ENCODE measurements at places on chromosomes 12 and 14.
A peak's percentile ranks its signal among the peaks of the same experiment; 100 is the strongest.

DNA sequence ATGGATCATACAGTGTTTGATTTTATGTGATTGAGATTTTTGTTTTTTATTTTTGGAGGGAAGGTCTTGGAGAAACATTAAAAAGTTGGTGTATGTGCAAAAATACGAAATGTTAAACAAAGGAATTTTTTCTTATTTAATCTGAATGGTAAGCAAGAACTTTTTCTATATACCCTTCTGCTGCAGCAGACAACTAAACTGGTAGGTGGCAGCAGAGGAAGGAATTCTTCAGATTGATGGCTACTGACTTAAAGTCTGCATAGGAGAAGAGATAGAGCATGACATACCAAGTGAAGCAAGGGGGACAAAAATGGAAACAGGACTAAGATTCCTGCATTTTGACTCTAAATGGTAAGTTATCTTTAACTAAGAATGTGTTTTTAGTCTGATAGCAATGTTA, 42.0 kb upstream of the A2ML1 start:
- DNase-seq, result peak; percentile 21

DNA sequence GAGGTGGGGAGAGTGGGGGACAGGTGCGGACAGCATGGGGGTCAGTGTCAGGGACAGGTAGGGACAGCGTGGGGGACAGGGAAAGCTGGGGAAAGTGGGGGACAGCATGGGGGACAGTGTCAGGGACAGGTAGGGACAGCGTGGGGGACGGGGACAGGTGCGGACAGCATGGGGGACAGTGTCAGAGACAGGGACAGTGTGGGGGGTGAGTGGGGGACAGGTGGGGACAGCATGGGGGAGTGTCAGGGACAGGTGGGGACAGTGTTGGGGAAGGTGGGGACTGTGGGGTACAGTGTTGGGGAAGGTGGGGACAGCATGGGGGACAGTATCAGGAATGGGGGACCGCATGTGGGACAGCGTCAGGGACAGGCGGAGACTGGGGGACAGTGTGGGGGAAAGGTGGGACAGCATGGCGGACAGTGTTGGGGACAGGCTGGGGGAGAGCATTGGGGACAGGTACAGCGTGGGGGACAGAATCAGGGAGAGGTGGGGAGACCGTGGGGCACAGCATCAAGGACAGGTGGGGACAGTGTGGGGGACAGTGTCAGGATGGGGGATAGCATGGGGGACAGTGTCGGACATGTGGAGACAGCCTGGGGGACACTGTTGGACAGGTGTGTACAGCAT, 96.1 kb downstream of the TMEM121 start:
- DNase-seq, result no peak

- no peak for DNase-seq
These were observed 243.2 kb downstream of the EGLN3 start for GRCh38 chr14:33707716-33708115.

DNA sequence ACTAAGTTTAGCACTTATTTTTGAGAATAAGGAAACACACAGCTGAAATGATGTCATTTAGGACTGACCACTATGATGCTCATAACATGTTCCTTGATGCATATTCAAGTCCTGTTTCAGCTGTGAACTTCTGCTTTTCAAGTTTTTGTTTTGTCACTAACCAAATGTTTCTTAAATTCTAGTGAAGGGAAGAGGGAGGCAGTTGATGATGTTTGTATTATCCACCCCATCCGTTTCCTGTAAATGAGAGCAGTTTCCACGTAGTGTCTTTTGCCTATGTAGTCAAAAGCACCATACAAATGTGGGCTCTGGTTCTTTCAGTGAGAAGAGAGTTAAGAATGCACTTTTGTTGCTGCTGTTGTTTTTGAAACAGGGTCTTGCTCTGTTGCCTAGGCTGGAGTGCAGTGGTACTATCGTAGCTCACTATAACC, 491.8 kb downstream of the PCNX1 start:
- DNase-seq, result no peak

GRCh38 chr12:27974735-27975221, 2.2 kb upstream of the PTHLH start:
- no peak for DNase-seq

GRCh38 chr12:56333197-56333678, 562 bp downstream of the PAN2 start:
- peak; percentile 31 for DNase-seq
